ENCODE measurements at places on chromosomes 2 and 18.

DNA sequence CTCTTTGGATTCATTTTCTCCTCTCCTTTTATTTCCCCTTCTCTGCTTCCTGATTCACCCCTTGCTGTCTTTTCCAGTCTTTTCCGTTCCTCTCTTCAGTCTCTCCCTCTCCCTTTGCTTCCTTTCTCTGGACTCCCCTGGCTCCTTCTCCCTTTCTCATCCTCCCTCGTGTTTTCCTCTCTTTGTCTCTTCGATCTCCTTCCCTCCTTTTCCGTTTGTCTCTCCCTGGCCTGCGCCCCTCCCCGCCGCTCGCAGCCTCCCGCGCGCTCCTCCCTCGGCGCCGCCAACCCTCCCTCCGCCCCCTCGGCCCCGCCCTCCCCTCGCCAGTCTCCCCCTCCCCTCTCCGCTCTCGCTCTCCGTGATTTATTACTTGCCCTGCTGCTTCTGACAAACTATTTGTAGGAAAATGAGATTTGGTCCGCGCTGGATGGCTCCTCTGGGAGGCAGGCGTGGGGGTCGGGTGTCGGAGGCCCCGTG lies 46.0 kb upstream of the PAX8 start:
- peak; percentile 95 for DNase-seq

GRCh38 chr2:152920846-152921245 lies 202.4 kb downstream of the ARL6IP6 start:
- DNase-seq: no peak

- no peak for DNase-seq
These were observed 73.8 kb upstream of the B3GNT7 start for GRCh38 chr2:231321556-231322334.

- no peak for DNase-seq
These were observed 124.3 kb downstream of the TMEM17 start for GRCh38 chr2:62381656-62382055.

- DNase-seq: peak; percentile 50
These were observed 1.4 kb upstream of the CCDC85A start for GRCh38 chr2:56182420-56182819.

- DNase-seq: peak; percentile 67
These were observed 7.3 kb upstream of the PLEK start for GRCh38 chr2:68357605-68358337.

DNA sequence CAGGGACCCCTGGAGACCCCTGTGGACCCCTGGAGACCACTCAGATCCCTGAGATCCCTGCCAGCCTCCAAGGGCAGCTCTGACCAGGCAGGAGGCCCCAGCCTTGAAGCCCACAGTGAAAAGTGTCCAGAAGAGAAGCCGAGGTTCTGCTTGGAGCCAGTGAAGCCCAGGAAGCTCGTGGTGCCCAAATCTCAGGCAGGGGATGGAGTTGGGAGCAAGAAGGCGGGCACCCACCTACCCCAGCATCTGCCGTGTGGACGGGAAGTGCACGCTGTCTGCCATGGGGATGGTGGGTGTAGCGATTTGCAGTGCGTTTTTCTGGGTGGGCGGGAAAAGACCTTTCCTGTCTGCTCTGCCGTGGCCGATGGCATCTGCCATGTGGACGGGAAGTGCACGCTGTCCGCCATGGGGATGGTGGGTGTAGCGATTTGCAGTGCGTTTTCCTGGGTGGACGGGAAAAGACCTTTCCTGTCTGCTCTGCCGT lies 120.6 kb upstream of the CTDP1 start:
- no peak for DNase-seq

DNA sequence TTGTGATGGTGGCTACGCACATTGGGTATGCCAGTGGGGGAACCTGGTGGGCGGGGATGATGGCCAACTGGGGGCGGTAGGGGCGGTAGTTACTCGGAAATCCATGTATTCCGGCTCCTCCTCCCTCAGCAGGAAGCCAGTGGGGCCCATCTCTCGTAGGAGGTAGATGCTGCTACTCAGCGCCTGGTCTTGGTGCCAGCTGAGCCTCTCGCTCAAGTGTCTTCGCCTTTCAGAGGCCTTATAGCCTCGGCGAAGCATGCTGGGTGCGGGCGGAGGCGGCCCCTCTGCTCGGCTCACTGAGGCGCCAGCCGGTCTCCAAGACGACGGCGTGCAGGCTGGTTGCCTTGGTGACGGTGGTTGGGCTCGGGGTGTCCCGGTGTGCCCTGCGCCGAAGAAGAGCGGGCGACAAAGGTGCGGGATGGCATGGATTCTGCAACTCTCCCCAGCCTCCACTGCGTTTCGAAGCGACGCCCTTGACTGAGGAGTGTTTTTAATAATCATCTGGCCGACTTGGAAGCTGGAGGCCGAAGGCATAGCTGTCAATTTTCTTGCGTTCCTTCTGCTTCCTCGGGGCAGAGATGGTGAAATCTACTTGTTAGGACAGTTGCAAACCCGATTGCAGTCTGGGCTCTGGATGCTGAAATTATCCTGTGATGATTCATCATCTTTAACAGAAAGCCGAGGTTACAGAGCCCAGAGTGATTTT lies at the start of gene ZSWIM2:
Gene ZSWIM2 (minus strand): TSS at position 298 of the 706 bp plus-strand sequence. CDS start 40 bp downstream, at position 258.
- peak; percentile 87 for DNase-seq

DNA sequence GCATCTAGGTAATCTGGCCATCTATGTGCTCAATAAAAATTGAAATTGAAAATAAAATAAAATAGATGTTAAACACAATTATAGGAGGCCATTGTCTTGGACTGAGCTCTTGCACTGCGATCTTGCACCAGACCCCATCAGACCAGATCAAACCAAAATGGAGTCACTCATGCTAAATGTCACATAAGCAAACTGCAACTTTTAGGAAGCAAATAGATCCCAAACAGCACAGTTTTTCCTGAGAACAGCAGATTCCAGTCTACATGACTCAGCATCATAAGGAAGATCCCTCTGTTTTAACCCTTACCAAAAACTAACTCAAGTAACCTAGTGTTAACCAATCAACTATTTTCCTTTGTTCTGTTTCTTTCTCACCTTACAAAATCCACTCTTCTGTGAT lies 57.7 kb upstream of the LRP1B start:
- DNase-seq: no peak

GRCh38 chr2:60520151-60520876 lies 33.1 kb downstream of the BCL11A start:
- DNase-seq: peak; percentile 47

- DNase-seq: no peak
These were observed 65.7 kb downstream of the NCKAP1 start for GRCh38 chr2:182972548-182972942.

Measured in iPS-NIHi11 (cell line).